Amygdala (tissue), 56 donors: ENCODE measurements at places on chromosomes 16 and 17.

- DNase-seq, result no peak
Observed at GRCh38 chr16:30774367-30775130, 12.4 kb downstream of the RNF40 start.

GRCh38 chr17:2025220-2025621 lies at the start of gene RTN4RL1:
Gene RTN4RL1 (minus strand): TSS chr17:2025334. CDS start chr17:2024865, 469 bp downstream.
- peak; percentile 67 for DNase-seq

DNA sequence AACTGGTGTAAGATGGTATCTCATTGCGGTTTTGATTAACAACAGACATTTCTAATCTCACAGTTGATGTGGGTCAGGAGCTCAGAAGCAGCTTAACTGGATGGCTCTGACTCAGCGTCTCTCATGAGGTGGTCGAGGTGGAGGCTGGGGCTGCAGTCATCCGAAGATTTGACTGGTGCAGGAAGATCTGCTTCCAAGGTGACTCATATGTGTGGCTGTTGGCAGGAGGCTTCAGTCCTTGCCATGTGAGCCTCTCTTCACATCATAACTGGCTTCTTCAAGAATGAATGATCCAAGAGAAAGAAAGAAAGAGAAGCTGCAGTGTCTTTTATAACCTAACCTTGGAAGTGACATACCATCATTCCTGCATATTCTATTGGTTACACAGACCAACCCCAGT lies 376.1 kb downstream of the SEC14L1 start:
- DNase-seq, result no peak

DNA sequence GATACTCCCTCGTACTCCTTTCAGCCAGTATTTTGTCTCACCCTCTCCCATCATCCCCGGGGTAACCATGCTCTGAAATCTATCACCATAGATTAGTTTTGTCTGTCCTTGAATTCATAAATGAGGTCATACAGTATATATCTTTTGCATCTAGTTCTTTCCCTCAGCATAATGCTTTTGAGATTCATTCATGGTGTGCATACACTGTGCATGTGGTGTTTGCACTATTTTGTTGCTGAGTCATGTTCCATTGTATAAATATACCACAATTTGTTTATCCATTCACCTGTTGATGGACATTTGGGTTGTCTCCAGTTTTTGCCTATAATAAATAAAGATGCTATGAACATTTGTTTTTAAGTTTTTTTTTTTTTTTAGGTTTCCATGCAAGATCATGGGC lies 34.2 kb upstream of the NLRP1 start:
- DNase-seq, result no peak
